ENCODE measurements at places on chromosomes 1 and 21.

- H3K27ac ChIP-seq: peak overlapping the region; percentile 69
- peaks cover 58% of the 10 kb centered on the region for H3K4me1 ChIP-seq
- H3K4me3 ChIP-seq: no peak overlapping the region
- H3K36me3 ChIP-seq: no peaks in the 10 kb centered on the region
Observed at GRCh38 chr1:214540324-214540723, 11.1 kb downstream of the PTPN14 start.

DNA sequence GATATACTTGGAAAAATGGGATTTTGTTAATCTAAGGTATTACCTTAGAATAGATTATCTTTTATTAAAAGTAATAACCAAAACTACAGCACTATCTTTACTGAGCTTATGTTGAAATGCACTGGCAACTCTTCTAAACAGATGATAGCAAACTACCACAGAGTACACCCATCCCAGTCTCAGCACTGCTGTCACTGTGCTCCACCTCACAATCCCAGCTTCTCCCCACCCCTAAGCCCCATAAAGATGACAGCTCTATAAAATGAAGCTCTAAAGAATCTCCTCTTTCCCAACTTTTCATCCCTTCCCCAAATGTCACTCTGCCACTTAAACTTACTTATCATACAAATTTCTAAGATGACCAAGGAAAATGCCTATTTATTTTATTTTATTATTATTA is 6.4 kb downstream of the DSTYK start:
- no peak for DNase-seq
- no peak overlapping the region for H3K4me3 ChIP-seq
- H3K27me3 ChIP-seq: no peaks in the 10 kb centered on the region
- no peaks in the 10 kb centered on the region for H3K36me3 ChIP-seq
- peaks cover 10% of the 10 kb centered on the region for H3K4me1 ChIP-seq

GRCh38 chr1:25797939-25798338 is 2.1 kb upstream of the SELENON start:
- peaks cover 8% of the 10 kb centered on the region for H3K27me3 ChIP-seq
- H3K4me1 ChIP-seq: peaks cover 23% of the 10 kb centered on the region
- DNase-seq: no peak
- H3K4me3 ChIP-seq: no peak overlapping the region
- no peaks in the 10 kb centered on the region for H3K36me3 ChIP-seq

- H3K27ac ChIP-seq: no peak overlapping the region
- peaks cover 62% of the 10 kb centered on the region for H3K27me3 ChIP-seq
- H3K36me3 ChIP-seq: no peaks in the 10 kb centered on the region
- DNase-seq: no peak
- no peak overlapping the region for H3K4me3 ChIP-seq
- H3K4me1 ChIP-seq: no peaks in the 10 kb centered on the region
Observed at GRCh38 chr1:33532936-33533335, 60.5 kb downstream of the ZSCAN20 start.

DNA sequence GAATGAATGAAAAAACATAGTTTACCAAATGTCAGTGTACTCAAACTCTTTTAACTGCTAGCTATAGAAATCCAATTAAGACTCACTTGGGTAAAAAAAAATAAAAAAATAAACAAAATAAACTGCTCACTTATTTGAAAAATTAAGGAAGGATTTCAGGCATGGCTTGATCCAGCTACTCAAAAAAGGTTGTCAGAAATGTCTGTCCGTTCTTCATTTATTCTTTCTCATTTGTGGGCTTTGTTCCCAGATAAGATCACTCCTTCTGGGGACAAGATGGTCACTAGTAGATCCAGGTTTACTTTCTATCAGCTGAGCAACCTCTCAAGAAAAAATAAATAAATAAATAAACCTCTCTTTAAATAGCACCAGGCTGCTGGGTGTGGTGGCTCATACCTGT is 26.1 kb upstream of the PAXBP1 start:
- no peak overlapping the region for H3K27ac ChIP-seq
- no peak overlapping the region for H3K4me3 ChIP-seq
- H3K27me3 ChIP-seq: peaks cover 16% of the 10 kb centered on the region
- H3K4me1 ChIP-seq: peaks cover 18% of the 10 kb centered on the region
- no peaks in the 10 kb centered on the region for H3K36me3 ChIP-seq

All from mesothelial cell of epicardium (in vitro differentiated cells).